ENCODE measurements at places on chromosomes 3 and 15.

DNA sequence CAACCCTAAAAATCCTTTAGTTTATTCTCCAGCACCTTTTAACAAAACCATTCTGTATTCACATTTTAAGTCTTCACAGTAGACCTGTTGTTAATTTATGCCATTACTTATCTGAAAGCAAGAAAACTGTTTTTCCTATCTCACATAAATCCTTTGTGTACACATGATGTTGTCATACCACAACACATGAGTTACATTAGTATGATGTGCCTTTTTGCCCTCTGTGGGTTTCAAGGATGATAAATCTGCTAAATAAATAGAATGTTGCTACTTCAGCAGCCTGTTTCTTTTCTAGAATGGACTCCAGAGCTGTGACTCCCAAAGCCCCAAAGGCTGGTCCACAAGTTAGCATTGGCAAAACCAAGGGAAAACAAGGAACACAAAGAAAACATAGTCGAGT lies 151.6 kb downstream of the SERPINI1 start:
- DNase-seq = no peak

DNA sequence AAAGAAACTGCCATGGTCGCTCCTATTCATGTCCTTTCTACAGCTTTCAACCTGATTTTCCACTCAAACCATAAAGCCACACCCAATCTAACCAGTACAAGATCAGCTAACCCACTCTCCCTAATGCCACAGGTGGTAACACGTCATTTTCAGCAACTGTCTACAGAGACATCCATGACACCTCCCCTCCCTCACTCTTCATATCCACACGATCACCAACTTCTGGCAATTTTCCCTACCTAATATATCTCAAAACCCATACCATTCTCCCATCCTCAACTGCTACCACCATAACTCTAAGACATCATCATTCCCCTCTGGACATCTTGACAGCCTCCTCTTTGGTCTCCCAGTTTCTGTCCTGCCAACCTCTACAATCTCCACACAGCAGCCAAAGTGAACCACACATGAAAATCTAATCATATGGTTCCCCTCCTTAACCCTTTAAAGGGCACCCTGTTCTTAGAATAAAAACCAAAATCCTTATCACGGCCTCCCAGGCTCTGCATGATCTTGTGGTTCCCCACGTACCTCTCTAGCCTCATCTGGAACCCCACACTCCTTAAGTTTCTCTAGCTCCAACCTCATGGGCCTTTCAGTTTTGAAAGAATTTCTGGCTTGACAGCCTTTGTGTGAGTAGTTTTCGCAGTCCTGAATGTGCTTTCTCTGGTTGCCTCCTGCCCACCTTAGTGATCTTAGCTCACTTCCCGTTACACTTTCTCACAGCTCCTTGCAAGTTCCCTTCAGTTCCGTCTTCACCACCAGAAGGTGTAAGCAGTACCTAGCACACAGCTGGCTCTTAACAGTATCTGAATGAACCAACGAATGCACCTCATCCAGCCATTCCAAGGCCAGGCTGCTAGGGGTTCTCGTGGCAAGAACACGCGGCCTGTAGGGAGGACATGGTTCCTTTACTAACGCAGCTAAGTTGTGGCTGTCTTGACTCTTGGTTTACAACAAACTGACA lies 33.4 kb downstream of the SPINK8 start:
- peak; percentile 62 for DNase-seq

- peak; percentile 39 for DNase-seq
These were observed 204.0 kb upstream of the NANOGP8 start for GRCh38 chr15:35289024-35289617.

- DNase-seq = no peak
These were observed 2.3 kb downstream of the RASGRP1 start for GRCh38 chr15:38562278-38562677.

GRCh38 chr3:29408676-29409075 lies 127.8 kb downstream of the RBMS3 start:
- DNase-seq = no peak

- DNase-seq = peak; percentile 14
These were observed 430 bp downstream of the SLCO2A1 start for GRCh38 chr3:134029256-134029733.

- DNase-seq = no peak
These were observed 7.7 kb downstream of the FAM107A start for GRCh38 chr3:58569287-58570001.

- no peak for DNase-seq
These were observed 981.9 kb downstream of the TUSC7 start for GRCh38 chr3:117691526-117691925.

- no peak for DNase-seq
These were observed 26.8 kb downstream of the DCBLD2 start for GRCh38 chr3:98874602-98875249.

- DNase-seq = no peak
These were observed 36.7 kb upstream of the MECOM start for GRCh38 chr3:169700195-169700594.

GRCh38 chr15:90915216-90915807 lies 12.2 kb downstream of the MAN2A2 start:
- no peak for DNase-seq

- no peak for DNase-seq
These were observed 24.4 kb downstream of the THRB start for GRCh38 chr3:24470277-24470676.

- DNase-seq = no peak
These were observed 162.3 kb upstream of the TPM1 start for GRCh38 chr15:62880278-62880677.

DNA sequence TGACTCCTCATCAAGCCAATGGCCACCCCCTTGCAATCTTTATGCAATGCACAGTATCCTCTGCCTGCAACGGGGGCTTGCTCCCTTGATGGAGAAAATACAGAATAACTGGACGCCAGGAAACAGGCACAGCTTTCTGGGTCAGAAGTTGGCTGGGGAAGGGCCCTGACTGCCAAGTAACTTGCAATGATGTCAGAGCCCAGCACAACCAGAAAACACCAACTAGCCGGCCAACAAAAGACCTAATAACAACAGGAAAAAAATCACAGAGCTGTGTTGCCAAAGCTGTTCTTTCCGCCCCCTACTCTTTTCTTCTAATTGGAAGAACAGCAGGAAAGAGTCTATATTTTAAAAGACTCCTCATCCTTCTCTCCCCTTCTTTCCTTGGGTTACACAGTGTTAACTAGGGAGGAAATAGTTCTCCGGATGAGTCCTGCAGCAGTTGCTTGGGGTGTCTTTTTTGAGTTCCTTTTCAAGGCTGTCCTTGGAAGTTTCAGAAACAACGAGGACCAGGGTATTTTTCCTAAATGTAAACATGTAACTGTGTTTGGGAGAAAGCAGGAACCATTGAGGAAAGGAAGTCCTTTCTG lies 1.4 kb upstream of the SEMA6D start:
- no peak for DNase-seq

DNA sequence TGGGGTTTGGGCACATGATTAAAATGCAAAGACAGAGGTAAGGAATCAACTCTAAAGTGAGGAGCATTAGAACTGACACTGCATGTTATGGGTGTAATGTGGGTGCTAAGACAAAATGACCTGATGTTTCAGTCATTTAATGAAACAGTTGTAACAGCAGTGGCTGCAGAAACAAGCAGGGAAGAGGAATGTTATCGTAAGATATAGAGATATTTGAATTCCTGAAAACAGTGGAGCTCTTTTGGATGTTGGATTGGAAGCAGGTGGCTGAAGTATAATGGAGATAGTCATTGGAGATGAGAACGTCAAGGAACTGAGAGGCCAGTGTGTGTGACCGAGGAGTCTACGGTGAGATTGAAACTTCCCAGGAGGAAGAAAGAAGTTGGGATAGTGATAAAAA lies 1065.2 kb downstream of the ZPLD1 start:
- DNase-seq = no peak

DNA sequence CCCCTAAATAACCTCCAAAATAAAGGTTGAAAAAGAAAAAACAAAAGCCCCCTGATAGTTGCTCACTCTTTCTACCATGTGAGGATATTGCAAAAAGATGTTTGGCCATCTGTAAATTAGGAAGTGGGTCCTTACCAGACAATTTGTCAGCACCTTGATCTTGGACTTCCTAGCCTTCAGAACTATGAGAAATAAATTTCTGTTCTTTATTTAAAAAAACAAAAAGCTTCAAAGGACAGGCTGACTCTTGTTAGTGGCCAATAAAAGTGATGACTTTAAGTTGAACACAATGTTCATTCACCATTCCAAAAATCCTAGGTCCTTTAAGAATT lies 103.5 kb downstream of the CBLB start:
- no peak for DNase-seq

DNA sequence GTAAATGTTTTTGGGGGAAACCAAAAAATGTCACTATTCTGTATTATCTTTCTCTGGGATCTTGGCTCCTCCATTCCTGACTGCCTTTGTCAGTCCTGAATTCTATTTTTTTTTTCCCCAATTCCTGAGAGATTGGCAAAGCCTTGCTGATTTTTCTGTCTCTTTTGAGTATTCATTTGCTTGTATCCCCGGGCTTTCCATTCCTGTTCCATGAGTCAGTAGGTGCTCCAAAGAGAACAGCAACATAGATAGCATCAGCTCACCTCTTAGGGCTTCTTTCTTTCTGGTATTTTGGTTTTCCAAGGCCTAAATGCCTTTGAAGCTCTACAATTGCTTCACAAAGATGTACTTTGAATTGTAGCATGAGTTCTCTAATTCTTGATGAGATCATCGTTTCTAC lies 271.7 kb upstream of the LRRC3B start:
- DNase-seq = no peak

DNA sequence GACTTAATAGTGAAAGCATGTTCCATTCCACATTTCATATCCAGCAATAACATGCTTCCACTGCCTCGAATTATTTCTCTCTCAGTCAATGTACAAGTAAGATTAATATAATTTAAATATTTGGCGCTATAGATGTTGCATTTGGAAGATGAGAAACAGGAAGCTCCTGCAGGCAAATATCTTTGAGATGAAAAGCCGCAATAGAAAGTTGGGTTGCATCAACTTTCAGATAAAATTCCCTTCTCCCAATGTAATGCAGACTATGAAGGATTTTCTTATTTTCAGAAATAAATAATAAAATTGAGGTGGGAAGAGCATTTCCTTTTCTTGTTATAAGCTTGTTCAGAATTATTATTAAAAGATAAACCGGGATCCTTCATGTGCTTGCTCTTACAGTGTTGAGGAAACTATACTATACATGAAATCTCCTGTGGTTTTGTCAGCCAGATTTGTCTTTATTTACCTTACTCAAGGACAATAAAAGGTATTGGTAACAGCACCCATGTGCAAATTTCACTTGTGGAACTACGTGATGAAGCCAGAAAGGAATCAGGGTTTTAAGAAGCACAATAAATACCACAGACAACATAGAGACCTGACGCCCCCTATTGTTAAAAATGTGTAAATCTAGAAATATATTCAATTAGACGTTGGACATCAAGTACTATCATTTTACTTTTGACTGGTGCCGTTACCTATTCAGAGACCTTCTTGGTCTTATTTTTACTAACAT lies 307.0 kb downstream of the ARPP21 start:
- peak; percentile 71 for DNase-seq

DNA sequence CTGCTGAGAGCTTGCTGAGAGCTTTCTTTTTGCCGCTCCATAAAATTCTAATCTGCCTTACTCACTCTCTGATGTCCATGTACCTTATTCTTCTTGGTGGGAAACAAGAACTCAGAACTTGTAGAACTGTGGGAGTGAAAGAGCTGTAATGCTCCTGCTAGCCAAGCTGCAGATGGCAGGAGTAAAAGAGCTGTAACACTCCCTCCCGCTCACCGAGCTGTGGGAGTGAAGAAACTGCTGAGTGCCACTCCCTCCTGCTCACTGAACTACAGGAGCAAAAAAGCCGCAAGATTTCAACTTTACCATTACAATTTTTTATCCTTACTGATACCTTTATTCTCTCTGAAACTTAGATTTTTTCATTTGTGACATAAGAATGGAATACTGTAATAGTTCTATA lies 199.1 kb downstream of the SI start:
- no peak for DNase-seq

DNA sequence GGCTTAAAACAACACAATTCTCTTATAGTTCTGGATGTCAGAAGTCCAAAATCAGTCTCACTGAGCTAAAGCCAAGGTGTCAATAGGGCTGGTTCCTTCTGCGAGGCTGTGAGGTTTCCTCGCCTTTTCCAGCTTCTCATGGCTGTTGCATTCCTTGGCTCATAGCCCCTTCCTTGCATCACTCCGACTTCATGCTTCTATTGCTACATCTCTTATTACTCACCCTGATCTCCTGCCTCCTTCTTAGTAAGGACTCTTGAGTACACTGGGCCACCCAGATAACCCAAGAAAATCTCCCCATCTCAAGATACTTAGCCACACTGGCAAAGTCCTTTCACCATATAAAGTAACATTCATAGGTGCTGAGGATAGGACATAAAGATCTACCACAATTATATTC lies 193.9 kb downstream of the ADAMTS17 start:
- no peak for DNase-seq

- DNase-seq = no peak
These were observed 23.4 kb downstream of the SACM1L start for GRCh38 chr3:45712434-45713110.

DNA sequence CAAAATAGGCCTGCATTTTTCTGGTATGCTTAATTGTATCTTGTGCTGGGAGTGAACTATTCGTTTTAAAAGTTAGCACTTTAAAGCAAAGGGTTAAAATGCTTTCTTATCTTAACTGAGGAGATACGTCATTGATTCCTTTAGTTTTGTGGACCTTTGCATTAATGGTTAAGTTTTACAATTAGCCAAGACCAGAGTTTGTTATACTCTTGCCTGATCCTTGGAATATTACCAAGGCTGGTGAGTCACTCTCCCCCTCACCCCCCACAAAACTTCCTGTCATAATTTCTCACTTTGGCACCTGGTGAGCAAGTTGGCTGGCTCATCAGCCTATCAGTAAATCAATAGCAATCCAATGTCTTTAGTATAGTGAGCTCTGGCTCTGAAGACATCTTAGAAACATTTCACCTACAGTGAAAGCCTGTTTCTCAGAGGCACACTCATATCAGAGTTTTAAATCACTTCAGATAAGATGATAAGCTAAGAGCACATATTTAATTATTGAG lies 26.7 kb downstream of the SLC2A2 start:
- DNase-seq = no peak

GRCh38 chr3:45043728-45044299 lies 17.7 kb downstream of the CLEC3B start:
- DNase-seq = peak; percentile 11

DNA sequence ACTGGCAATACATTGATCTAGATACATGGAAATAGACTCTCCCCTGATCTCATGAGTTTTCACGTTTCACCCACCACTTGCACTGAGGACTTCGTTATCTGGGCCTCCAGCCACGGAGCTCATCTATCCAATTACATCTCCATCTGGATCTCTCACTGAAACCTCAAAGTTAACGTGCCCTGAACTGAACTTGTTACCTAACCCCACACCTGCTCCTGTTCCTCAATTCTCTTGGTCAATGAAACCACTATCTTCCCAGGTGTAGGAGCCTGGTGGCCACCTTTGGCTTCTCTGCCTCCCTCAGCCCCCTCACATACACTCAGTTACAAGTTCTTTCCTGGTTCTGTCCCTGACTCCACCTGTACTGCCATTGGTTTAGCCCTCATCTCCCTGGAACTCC lies 9.7 kb downstream of the DGKG start:
- DNase-seq = no peak

GRCh38 chr3:192608726-192609600 lies 118.4 kb downstream of the FGF12 start:
- no peak for DNase-seq

- DNase-seq = no peak
These were observed 42.4 kb downstream of the TNIK start for GRCh38 chr3:171417813-171418212.
